Urinary bladder (tissue), 4 donors: ENCODE measurements at places on chromosomes 12 and 14. TPM values are rescaled to one million over a fixed set of nuclear protein-coding genes. Genes with fewer than 3 reads are reported as not detected.
A peak's percentile ranks its signal among the peaks of the same experiment; 100 is the strongest.

Gene KLRB1
- total RNA-seq: 2.3 TPM

Gene TMEM132D
- 0.32 TPM for total RNA-seq

GRCh38 chr14:39005044-39005880 lies 97.8 kb downstream of the SEC23A start:
- no peak for DNase-seq

- peak; percentile 88 for DNase-seq
These were observed 1.2 kb downstream of the YBX3 start for GRCh38 chr12:10721651-10722501.

DNA sequence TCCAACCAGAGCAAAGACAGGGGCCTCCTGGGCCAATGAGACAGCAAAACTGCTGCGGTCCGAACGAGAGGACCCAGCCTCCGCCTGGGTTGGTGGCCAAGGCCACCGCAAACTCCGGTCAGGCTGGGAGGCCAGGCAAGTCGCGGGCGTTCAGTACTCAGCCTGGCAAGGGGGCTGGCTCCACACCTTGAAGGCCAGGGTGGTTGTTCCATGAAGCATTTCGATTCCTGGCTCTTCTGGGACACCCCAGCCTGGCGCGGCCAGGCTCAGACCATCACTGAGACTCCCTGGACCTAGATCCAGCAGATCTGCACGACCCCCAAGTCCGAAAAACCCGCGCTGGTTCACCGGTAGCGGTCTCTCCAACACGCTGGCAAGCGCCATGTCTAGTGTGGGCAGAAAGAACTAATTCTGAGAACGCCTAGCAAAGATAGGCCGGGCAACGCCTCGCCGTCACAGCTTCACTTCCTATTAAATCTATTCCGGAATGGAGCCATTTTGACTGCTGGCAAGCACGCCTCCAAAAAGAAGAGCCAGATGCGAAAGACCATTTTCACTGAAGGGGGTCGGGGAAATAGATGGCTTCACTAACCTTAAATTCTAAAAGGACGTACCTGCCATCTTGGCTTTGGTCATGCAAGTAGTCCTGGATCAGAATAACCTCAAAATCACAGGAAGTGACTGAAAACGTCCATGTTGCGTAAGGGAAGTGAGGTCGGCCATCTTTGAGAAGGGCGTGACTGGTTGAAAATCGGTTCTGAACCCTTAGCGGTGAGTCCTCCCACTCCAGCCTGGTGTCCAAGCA lies at the start of gene PSMB5:
TSS of gene PSMB5 (minus strand) at position 403 of the 805 bp plus-strand sequence. CDS start at position 384, 19 bp downstream.
- peak; percentile 96 for DNase-seq
